ENCODE measurements at places on chromosomes 5 and 9. TPM values are rescaled to one million over a fixed set of nuclear protein-coding genes. Genes with fewer than 3 reads are reported as not detected.

DNA sequence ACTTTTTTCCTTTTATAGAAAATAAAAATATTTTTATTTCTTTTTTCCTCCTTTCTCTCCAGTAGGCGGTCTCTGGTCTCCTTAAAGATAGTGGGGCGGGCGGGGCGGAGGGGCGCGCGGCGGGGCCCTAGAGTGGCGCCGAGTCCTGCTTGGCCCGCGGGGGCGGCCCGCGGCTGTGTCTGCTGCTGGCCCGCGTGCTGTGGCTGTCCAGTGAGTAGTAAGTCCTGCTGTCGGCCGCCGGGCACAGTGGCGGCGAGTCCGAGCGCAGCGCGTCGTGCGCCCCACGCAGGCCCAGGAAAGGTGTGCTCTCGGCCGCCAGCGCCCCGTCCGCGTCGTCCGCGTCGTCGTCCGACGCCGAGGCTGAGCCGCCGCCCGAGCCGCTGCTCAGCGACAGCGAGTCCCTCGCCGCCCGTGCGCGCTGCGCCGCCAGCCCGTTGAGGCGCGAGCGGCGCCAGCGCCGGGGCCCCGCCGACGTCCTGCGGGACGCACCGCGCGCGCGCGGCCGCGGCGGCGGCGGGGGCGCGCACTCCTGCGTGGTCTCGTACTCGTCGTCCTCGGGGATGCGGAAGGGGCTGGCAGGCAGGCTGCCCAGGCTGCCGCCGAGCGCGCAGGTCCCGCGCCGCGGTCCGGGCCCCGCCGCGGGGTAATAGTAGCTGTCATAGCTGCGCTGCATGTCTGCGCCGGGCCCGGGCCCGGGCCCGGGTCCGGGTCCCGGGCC, 52.3 kb downstream of the PSD2 start:
- peak; percentile 85 for DNase-seq

DNA sequence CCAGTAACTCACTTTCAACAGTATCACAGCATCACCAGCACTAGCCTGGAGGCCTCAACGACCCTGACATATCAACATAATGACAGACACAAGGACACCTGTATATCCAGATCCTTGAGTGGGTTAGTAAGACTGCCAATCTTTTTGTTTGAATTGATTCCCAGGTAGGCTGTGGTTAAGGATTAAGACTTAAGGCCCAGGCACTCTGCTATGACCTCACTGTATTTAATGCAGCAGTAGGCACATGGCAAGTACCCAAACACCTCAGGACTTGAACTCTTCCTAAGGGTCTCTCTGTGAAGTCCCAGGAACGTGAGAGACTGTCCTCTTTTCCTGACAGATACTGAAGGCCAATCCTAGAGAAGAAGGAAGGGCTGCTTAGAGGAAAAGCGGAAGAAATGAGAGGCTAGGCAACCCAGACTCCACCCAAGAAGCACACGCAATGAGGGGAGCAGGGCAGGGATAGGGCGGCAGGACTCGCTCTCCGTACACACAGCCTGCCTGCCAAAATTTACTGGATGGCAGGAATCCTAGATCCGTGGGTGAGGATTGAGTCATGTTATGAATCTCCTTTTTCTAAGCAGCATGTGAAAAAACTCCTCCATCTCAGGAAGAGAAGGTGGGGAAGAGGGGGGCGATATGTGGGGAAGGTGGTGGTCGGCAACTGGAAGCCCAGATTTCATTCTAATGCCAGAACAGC, 93.4 kb downstream of the SIL1 start:
- DNase-seq, result no peak

GRCh38 chr5:153014194-153014593, 476.3 kb upstream of the GRIA1 start:
- no peak for DNase-seq

GRCh38 chr5:87156631-87157030, 111.1 kb upstream of the RASA1 start:
- no peak for DNase-seq

KCNV2 gene
- total RNA-seq, result not detected

SHLD3 gene
- 6.0 TPM for total RNA-seq

TRIM7 gene
- total RNA-seq, result 4.0 TPM

GRCh38 chr5:57191163-57191562, 17.3 kb downstream of the GPBP1 start:
- no peak for DNase-seq

- DNase-seq, result no peak
Observed at GRCh38 chr5:162888268-162888667, 549.1 kb upstream of the CCNG1 start.

DNA sequence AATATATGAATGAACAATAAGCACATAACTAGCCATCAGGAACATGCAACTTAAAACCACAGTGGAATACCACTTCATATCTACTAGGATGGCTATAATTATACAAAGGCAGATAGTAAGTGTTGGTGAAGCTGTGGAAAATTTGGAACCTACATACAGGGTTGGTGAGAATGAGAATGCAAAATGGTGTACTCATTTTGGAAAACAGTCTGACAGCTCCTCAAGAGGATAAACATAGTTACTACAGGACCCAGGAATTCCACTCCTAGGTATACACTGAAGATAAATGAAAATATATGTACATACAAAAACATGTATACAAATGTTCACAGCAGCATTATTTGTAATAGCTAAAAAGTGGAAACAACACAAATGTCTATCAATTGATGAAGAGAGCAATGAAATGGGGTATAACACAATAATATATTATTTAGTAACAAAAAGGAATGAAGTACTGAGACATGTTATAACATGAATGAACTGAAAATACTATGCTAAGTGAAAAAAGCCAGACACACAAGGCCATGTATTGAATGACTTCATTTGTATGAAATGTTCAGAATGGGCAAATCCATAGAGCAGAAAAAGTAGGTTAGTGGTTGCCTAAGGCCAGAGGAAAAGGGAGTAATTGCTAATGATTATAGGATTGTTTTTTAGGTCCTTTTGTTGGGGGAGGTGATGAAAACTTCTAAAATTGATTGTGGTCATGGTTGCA, 31.2 kb upstream of the CDK5RAP2 start:
- DNase-seq, result no peak

OTULINL gene
- total RNA-seq, result 42.3 TPM

CDH12 gene
- total RNA-seq, result not detected

DNA sequence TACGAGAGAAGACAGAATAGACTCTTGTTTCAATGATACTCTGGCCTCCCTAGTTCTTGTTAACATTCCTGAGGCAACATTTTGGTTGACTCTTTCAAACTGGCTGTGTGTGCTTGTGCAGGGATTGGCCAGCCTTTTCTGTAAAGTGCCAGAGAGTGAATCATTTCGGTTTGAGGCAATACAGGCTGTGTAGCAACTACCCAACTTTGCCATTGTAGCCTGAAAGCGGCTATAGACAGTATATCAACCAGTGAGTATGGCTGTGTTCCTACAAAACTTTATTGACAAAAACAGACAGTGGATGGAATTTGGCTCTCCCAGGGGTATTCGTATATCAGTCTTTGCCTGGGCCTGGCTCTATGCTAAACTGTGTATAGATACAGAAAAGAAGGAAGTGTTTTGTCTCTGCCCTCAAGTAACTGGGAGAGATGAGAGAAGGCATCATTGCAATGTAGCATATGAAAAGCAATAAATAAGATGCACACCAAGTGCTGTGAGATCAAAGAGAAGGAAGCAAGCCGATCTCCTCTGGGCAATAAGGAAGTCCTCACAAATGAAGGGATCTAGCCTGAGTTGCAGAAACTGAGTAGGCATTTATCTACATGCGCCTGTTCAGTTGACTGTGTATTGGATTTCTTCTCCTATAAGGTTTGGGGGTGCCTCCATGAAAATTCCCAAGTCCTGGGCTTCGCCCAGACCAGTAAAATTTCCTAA, 568.0 kb upstream of the KLF4 start:
- DNase-seq, result no peak
